ENCODE measurements at places on chromosomes 2 and 18. TPM values are rescaled to one million over a fixed set of nuclear protein-coding genes. Genes with fewer than 3 reads are reported as not detected.

UGT1A3 gene
- total RNA-seq, result not detected

ERMN gene
- total RNA-seq, result 3.1 TPM

- DNase-seq, result no peak
- H3K4me3 ChIP-seq, result no peak overlapping the region
- H3K4me1 ChIP-seq, result peaks cover 3% of the 10 kb centered on the region
- no peaks in the 10 kb centered on the region for H3K36me3 ChIP-seq
- H3K27ac ChIP-seq, result no peak overlapping the region
- H3K27me3 ChIP-seq, result peaks cover 5% of the 10 kb centered on the region
These were observed 71.8 kb upstream of the SEC11C start for GRCh38 chr18:59067873-59068272.

DNA sequence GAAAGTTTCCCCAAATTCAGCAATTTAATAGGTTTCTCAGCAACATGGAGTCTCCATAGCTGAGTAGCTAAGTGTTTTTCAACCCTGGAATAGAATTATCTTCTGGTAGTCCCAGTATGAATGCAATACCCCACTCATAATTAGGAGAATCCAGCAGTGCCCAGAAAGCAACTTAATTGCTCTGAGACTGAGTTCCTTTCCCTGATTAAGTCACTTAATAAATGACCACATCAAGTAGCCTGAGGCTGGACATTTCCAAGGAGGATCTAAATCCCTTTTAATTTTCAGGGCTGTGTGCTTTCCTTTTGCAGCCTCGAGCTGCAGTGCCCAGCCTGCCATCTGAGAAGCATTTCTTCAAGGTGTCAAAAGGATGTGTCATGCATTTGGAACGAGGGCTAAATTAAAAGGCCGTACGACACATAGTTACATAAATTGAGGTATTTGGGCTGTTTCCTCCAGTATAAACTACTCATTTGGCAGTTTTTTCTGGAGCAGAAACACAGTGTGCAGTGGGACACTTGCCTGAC, 17.7 kb upstream of the SIX2 start:
- H3K27ac ChIP-seq, result no peak overlapping the region
- no peak overlapping the region for H3K4me3 ChIP-seq
- H3K36me3 ChIP-seq, result no peaks in the 10 kb centered on the region

GRCh38 chr18:33282142-33282541, 158.4 kb downstream of the CCDC178 start:
- H3K27ac ChIP-seq, result no peak overlapping the region
- DNase-seq, result no peak
- H3K4me1 ChIP-seq, result no peaks in the 10 kb centered on the region
- H3K36me3 ChIP-seq, result no peaks in the 10 kb centered on the region
- no peak overlapping the region for H3K4me3 ChIP-seq
- H3K27me3 ChIP-seq, result no peaks in the 10 kb centered on the region

DNA sequence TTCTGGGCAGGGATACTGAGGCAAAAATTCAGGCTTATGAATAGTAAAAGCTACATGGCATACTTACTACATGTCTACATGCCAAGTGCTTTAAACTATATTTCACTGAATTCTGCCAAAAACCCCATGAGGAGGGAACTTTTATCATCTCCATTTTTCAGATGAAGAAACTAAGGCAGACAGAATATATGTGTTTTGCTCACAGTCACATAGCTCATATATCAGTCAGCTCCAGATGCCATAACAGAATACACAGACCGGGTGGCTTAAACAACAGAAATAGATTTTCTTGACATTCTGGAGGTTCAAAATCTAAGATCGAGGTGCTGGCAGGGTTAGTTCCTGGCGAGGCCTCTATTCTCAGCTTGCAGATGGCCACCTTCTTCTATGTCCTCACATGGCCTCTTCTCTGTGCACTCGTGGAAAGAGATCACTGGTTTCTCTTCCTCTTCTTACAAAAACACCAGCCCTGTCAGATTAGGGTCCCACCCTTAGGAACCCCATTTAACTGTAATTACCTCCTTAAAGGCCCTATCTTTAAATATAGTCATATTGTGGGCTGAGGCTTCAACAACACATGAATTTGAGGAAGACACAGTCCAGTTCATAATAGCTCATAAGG, 27.1 kb upstream of the CREB1 start:
- no peaks in the 10 kb centered on the region for H3K36me3 ChIP-seq
- H3K27me3 ChIP-seq, result no peaks in the 10 kb centered on the region

GRCh38 chr18:64718808-64719207, 569.9 kb upstream of the LINC00305 start:
- no peak overlapping the region for H3K4me3 ChIP-seq
- no peaks in the 10 kb centered on the region for H3K36me3 ChIP-seq
- H3K27ac ChIP-seq, result no peak overlapping the region
- H3K4me1 ChIP-seq, result no peaks in the 10 kb centered on the region
- no peak for DNase-seq

- H3K4me1 ChIP-seq, result peaks cover 11% of the 10 kb centered on the region
- no peak overlapping the region for H3K27ac ChIP-seq
- no peaks in the 10 kb centered on the region for H3K27me3 ChIP-seq
These were observed 122.2 kb downstream of the BIRC6 start for GRCh38 chr2:32478889-32479620.
